ENCODE measurements at places on chromosomes 16 and 17.

GRCh38 chr17:41496803-41497484 is 7.2 kb upstream of the KRT36 start:
- DNase-seq = peak; percentile 72

DNA sequence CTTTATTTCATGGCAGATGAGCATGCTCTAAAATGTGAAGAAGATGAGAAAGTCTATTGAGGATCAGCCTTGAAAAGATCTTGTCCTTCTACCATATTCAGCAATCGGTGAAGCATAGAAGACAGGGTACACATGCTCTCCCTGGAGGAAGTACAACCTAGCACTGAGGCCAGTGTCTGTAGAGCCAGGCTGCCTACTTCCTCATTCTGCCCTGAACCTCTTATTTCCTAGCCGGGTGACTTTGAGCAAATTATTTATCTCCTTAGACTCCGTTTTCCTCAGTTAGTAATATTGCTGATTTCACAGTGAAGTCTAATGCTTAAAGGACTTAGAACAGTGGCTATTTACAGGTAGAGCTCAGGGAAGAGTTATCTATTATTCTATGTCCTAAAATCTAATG is 58.4 kb downstream of the TMEM100 start:
- no peak for DNase-seq

DNA sequence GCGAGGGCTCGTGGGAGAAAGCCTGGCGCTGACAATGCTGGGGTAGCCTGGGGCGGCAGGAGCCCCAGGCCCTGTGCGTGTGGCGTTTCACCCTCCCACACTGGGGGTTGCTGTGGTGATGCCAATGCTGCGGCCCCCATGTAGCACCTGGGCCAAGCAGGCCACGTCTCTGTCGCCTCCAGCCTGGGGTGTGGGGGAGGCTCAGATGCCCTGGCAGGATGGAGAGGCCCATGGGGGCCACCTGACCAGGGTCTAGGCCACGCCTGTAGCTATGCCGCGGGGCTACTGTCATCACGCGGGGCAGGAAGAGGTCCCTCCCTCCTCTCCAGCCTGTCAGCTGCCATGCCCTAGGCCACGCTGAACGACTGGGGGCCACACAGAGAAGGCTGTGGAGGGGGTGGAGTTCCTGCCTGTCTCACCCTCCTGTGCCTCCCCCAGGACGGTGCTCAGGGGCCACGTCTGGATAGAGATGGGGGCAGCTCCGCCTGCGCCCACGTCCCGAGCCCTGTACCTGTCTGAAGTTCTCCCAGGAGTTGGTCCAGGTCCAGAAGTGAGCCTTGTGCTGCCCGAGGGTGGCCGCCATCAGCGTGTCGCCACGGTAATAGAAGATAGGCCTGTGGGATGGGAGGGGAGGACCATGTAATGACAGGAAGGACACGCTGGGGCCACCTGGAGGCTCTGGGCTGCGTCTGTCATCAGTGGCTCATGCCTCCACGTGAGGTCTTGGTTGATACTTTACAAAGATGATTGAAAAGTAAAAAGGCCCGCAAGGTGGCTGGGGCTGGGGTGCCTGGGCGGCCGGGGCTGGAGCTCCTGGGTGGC is 12.7 kb upstream of the APRT start:
- DNase-seq = no peak

DNA sequence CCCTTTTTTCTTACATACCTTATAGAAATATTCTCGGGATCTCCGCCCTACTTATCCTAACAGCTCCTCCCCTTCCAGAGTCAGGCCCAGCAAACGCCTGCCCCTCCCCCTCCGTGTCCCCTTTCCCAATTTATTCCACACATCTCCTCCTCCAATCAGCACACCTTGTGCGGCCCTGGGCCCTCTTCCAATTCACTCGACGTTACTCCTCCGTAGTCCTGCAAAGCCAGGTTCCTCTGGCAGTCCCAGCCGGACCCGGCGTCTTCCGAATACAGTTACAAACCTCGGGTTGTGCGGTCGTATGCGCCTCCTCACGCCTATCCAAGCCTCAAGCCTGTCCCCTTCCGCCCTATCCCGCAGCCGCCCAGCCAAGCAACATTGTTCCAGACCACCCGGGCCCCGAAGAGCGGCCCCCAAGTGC is 677 bp downstream of the CBX1 start:
- DNase-seq = peak; percentile 62

GRCh38 chr16:51237861-51238378 is 86.8 kb upstream of the SALL1 start:
- no peak for DNase-seq

GRCh38 chr16:21613361-21613760 is 14.0 kb downstream of the METTL9 start:
- DNase-seq = no peak

- DNase-seq = no peak
Observed at GRCh38 chr17:32496395-32497073, 9.7 kb downstream of the CDK5R1 start.

DNA sequence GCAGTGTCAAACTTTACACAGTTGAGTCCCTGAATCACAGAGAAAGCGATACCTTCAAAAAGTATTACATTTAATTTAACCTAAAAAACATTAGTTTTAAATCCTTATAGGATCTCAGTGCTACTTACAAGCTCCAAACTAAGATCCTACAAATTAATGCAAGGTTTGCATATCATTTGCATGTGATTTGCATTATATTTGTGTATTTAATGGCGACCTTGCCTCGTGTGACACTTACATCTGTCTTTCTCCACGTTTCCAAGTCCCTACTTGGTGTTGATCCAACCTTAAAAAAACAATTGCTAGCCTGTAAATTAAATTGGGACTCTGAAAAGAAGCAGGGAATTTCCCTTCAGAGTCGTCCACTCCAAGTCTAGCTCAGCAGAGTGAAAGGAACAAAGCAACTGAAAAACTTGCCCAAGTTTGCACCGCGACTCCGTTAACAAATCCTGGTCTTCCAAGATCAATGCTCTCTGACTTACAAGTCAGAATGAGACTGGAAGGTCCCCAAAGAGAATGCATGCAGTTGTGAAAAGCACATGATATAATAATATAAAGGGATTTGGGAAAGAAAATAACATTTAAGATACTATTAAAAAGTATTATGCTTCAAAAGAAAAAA is 739 bp upstream of the FAM117A start:
- DNase-seq = no peak

DNA sequence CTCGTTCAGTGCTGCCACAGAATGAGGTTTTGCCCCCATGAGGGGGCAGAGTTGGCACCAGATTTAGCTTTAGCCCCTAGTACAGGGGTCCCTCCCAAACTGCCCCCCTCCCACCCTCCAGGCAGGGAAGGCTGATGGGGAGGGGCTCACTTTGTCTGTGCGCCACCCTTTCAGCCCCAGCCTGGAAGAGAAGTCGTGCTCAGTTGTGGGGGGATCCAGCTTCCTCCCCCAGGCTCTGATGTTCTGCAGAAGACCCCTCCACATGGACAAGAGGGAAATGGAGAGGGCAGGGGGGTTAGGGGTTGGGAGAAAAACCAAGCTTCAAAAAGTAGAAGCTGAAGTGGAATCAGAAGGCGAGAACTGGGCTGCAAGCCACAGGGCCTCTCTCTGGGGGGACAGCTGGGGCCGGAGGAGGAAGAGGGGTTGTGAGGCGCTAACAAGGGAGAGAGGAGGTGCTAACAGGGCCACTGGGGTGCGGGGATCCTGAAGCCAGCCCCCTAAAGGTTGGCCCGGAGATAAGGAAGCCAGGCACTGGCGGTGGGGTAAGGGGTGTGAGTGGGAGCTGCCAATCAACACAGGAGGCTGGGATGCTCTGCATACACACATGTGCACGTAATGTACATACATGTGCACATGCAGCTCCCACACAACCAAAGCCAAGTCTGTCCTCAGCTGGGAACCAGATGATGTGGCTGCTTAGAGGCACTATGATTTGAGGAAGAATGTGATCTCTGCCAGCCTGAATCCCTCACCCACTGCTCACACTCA is 7.0 kb upstream of the TMEM92 start:
- DNase-seq = no peak

- DNase-seq = no peak
Observed at GRCh38 chr16:85258166-85258565, 145.9 kb upstream of the CIBAR2 start.

DNA sequence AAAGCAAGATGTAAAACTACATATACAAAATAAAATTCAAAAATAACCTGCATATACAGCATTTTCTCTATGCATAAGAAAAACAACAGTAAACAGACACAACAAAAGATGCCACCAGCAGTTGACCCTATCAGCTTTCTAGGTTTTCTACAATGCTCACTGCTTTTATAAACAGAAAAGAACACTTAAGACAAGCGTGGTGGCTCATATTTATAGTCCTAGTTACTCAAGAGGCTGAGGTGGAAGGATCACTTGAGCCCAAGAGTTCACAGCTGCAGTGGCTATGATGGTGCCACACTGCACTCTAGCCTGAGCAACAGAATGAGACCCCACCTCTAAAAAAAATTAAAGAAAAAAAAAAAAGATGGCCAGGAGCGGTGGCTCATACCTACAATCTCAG is 46.5 kb upstream of the ATP2A3 start:
- no peak for DNase-seq

GRCh38 chr17:45784741-45785479 is 790 bp downstream of the CRHR1 start:
- peak; percentile 37 for DNase-seq

- peak; percentile 79 for DNase-seq
Observed at GRCh38 chr16:67399218-67399733, 6.0 kb upstream of the TPPP3 start.

- no peak for DNase-seq
Observed at GRCh38 chr17:66073384-66073783, 118.5 kb downstream of the CEP112 start.

DNA sequence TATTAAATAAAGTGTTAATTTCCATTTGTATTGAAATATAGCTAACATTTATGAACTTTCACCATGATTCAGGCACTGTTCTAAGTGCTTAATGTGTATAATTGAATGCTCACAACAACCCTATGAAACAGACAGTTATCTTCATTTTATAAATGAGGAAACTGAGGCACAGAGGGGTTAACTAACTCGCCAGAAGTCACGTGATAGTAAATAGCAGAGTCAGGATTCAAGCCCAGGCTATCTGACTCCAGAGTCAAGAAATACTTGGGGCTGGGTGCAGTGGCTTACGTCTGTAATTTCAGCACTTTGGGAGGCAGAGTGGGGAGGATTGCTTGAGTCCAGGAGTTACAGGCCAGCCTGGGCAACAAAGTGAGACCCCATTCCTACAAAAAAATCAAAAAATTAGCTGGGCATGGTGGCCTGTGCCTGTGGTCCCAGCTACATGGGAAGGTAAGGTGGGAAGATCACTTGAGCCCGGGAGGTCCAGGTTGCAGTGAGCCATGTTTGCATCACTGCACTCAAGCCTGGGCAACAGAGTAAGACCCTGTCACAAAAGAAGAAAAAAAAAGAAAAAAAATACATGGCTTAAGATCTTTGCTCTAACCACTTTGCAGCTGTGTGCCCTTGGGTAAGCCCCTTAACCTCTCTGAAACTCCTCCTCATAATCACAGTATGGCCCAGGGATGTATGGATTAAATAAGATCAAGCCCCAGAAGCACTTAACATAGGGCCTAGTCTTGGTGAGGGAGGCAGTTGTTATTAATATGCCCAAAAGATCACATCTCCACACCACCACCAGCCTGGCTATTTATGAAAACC is 29.0 kb downstream of the WSB1 start:
- DNase-seq = no peak

- no peak for DNase-seq
Observed at GRCh38 chr16:56764835-56765234, 34.9 kb downstream of the NUP93 start.

GRCh38 chr16:69563605-69564580 is 1.9 kb upstream of the NFAT5 start:
- no peak for DNase-seq

DNA sequence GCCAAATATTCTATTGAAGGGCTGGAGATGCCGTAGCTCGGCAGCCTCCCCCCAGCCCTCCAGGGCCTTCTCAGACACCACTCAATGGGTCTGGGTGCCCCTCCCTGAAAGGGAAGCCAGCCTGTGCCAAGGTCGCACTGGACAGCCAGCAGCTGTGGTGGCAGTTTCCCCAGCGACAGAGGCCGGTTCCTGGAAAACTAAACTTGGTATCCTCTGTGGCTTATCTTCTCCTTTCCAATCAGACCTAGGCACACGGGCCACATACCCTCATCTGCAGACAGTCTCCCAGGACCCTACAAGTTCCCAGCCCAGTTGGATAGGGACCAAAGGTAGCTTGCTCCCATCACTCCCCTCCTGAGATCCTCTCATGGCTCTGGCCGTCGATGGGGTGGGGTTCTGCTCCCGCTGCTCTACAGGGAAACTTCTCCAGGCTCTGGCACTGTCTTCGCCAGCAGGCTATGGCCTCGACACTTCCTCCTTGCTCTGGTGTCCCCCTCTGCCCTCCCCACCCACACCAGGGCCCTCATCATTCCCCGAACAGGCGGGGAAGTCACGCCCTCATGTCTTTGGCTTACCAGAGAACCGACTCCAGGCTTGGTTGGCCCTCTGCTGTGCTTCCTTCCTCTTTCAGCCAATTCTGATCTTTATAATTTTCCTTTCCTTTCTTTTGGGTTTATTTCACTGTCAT is 18.3 kb upstream of the IL21R start:
- peak; percentile 63 for DNase-seq

DNA sequence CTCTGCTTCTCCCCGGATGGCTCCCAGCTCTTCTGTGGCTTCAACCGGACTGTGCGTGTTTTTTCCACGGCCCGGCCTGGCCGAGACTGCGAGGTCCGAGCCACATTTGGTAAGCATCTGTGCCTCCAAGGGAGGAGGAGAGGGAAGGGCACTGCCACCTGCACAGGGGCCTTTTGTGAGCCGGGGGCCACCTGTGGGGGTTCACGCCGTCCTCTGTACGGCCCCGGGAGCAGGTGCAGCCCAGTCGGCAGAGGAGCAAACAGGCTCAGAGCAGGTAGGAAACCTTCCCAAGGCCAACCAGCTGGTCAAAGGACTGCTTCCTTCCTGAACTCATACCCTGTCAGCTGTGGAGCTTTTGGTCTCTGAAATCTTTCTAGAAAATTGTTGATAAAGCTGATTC is 3.3 kb upstream of the EFNB3 start:
- DNase-seq = no peak

- DNase-seq = no peak
Observed at GRCh38 chr16:61823326-61823725, 212.9 kb downstream of the CDH8 start.

GRCh38 chr16:27394516-27394915 is 7.5 kb upstream of the IL21R start:
- DNase-seq = no peak

- DNase-seq = no peak
Observed at GRCh38 chr16:64392456-64392855, 729.4 kb downstream of the CDH11 start.

DNA sequence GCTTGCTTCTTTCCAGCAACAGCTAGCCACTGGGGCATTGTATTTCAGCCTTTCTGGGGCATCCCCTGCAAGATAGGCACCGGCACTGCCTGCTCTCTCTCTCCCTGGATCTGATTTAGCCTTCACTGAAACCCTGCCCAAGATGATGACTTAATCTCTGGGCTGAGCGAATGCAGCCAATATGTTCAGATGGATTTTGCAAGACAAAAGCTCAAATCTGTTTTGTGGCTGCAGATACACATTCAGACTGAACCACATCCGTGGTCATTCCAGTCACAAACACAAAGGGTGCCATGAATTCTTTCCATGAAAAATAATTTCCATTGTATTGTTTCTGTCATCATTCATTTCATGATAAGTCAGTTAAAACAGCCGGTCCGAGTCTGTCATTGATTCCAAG is 24.2 kb downstream of the SOST start:
- DNase-seq = no peak

- no peak for DNase-seq
Observed at GRCh38 chr17:77049440-77049839, 91.3 kb upstream of the SEC14L1 start.

Data from left ventricle myocardium superior (tissue), 1 donor.